KBM-7 (cell line): ENCODE measurements at places on chromosomes 2 and 18.
A peak's percentile ranks its signal among the peaks of the same experiment; 100 is the strongest.

DNA sequence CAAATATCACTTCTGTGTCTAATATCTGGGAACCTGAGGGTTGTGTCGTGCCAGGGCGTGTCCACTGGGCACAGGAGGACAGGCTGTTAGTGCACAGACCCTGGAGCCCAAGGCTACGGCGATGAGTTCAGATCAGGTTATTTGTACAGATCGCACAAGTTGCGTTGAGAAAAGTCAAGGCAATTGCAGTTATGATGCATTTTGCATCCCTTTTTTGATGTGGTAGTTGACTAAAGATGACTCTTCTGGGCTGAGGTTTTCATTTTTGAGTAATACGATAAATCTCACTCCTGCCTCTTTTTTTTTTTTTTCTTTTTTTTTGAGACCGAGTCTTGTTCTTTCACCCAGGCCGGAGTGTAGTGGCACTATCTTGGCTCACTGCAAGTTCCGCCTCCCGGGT, 7.2 kb downstream of the RBFA start:
- DNase-seq: no peak

- DNase-seq: peak; percentile 65
These were observed 91.9 kb downstream of the PPP1R1C start for GRCh38 chr2:182077448-182078142.

DNA sequence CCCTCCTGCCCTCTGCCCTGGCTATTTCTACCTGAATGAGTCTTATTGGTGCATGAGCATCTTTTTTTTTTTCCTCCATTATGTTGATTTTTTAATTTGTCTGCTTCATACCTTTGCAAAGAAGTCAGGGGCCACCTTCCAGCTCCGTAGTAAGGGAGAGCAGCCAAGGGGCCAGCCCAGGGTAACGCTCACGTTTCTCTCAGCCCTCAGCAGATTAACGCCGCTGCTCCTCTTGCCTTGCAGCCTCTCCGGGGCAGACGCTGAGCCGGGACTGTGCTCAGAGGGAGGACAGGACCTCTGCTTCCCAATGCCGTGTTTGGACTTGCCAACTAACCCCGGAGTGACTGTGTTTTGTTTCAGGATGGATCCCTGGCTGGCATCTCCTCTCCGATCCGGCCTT, 241.7 kb downstream of the ATAD2B start:
- no peak for DNase-seq

DNA sequence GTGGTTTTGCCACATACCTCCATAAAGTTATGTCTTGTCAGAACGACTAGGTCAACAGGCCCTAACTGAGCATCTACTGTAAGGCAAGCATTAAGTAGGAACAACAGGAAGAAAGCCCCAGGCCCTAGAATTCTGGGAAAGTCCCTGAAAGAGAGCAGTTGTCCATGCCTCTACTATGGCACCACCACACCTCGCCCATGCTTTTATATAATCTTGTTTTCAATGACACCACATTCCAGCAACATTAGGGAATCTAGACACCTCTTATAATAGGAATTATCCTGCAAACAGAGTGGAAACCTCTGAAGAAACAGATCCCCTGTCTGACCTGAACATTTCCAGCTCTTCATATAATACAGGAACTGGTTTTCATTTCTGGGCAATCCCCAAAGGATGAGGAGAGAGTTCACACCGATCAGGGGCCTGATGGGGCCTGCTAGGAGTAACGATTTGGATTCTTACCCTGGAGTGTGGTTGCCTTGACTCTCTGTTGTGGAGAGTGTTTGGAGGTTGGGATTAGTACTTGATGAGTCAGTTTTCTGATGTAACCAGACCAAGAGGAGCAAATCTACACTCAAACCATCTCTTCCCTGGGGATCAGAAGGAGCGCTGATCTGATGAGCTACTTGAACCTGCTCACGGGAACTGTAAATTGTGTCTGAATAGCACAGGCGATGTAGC, 31.9 kb upstream of the CEP68 start:
- DNase-seq: no peak

- DNase-seq: no peak
These were observed 116.9 kb downstream of the TPGS2 start for GRCh38 chr18:36711813-36712444.
